Myocyte (in vitro differentiated cells): ENCODE measurements at places on chromosomes 2 and 18.

GRCh38 chr18:449374-449773, 51.1 kb downstream of the COLEC12 start:
- no peak for DNase-seq

DNA sequence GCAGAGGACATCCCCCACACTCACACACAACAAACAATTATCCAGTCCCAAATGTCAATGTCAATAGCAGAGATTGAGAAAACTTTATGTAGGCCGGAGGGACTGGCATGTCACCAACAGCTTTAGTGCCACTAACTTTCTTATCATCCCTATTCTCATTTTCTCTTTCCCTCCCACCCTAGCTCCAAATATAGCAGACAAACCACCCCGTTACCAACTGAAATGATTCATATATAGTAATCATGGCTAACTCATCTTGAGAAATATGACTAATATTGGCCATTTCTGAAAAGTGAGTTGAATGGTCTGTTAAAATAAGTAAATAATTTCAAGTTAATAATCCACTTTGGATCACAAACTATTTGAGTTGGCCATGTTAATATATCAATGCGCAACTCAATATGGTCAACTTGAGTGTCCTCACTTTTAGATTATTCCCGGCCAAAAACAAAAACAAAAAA, 242.1 kb upstream of the RND3 start:
- no peak for DNase-seq

- DNase-seq, result no peak
These were observed 106.8 kb downstream of the ARHGAP28 start for GRCh38 chr18:6836331-6836730.

- DNase-seq, result peak; percentile 95
These were observed 50.4 kb upstream of the CTLA4 start for GRCh38 chr2:203817147-203817546.

DNA sequence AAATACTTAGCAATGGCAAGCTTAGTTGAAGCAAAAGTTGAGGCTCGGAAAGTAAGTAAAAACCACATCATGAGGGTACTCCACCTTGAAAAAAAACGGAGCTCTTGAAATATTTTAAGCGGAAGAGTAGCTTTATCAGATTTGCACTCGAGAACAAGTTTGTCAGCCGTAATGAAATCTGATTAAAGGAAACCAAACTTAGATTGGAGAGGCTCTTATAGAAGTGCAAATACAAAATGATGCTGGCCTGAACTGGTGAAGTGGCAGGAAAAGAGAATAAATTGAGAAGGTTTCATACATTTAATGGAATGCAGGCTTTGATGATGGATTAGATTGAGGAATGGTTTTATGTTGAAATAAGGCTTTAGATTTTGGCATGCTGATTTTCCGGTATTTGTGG, 484.2 kb downstream of the PID1 start:
- no peak for DNase-seq

GRCh38 chr2:105380432-105381100, 18.3 kb downstream of the FHL2 start:
- no peak for DNase-seq

DNA sequence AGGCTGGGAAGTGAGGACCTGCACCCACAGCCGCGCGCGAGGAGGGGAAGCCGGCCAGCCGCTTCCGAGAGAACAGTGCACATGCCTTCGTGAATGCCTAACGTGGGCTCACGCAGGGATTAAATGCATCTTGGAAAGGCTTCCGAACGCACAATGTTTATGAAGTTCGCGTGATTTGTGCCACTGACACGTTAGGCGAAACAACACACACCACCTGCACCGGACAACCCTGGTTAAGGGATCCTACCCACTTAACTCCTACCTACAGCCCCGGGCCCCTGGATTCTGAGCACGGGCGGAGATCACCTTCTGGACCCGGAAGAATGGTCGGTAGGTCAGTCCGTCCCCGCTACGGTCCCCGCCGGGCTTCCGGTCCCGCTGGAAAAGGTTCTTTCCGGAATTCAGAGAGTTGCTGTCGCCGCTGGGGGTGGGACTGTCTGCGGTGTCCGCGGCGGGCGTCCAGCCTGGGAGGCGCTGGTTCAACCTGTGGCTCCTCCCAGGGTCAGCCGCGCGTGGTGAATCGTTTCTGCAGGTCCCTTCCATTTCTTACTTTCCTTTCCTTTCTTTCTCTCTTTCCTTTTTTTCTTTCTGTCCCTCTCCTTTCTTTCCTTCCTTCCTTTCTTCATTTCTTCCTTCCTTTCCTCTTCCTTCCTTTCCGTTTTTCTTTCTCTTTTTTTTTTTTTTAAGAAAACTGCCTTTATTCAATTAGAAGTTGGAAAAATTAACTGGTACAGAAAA, at the start of gene MTIF2:
MTIF2 (minus strand) TSS at position 325 of the 738 bp plus-strand sequence. CDS start 5,373 bp downstream, outside the sequence.
- DNase-seq, result peak; percentile 96

- DNase-seq, result no peak
These were observed 5.5 kb downstream of the NPC1 start for GRCh38 chr18:23580677-23581367.
